Right lung (tissue), 10 donors: ENCODE measurements at places on chromosomes 5 and 9. TPM values are rescaled to one million over a fixed set of nuclear protein-coding genes. Genes with fewer than 3 reads are reported as not detected.

NME5 gene
- 10.5 TPM for polyA plus RNA-seq

TRUB2 gene
- polyA plus RNA-seq, result 32.2 TPM

GRCh38 chr5:66793049-66793448 is 196.9 kb downstream of the MAST4 start:
- DNase-seq, result no peak

DNA sequence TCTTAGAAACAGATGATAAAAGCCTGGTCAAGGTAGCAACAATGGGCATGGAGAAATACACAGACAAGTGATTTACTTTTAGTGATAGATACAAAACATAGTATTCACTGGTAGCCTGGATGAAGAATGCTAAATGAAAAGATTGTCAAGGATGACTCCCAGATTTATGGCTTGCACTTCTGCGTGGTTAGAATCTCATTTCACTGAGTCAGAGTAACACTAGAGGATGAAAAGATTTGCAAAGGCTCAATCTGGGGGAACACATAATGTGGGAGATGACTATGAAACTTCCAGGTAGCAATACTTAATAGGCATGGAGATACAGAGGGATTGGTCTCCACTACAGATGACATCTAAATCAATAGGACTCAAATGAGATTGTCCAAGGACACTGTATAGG is 38.4 kb downstream of the AGTPBP1 start:
- DNase-seq, result no peak

PCDHGB4 gene
- polyA plus RNA-seq, result 4.2 TPM
